ENCODE measurements at places on chromosomes 6 and 20.

GRCh38 chr20:63553251-63553932 is 567 bp upstream of the FNDC11 start:
- peak; percentile 88 for DNase-seq

GRCh38 chr6:41560431-41561192 is 14.4 kb downstream of the FOXP4 start:
- peak; percentile 84 for DNase-seq

DNA sequence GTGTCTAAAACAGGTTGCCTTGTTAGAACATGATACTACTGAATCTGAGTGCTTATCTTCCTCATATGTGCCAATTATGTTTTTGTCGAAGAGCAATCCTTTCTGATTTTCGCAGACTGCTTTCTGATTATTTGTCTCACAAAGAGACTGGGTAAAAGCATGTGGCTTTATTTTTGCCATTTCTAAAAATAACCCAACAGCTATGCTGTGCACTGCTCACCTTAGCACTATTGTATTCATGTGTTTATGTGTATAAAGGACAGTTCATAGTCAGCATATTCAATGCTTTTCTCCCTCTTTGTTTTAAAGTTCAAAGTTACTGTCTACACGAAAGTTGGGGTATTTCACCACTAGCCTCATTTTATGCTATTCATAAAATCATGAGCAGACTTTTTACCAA is 127.0 kb downstream of the SGK1 start:
- no peak for DNase-seq

- no peak for DNase-seq
Observed at GRCh38 chr6:9851006-9851405, 563.9 kb downstream of the TFAP2A start.

GRCh38 chr6:15444081-15444731 is 198.3 kb downstream of the JARID2 start:
- no peak for DNase-seq

- DNase-seq, result no peak
Observed at GRCh38 chr6:41638935-41639808, 904 bp downstream of the MDFI start.

- no peak for DNase-seq
Observed at GRCh38 chr6:47203266-47203937, 106.3 kb downstream of the TNFRSF21 start.

- DNase-seq, result no peak
Observed at GRCh38 chr20:5674176-5674660, 76.0 kb upstream of the SHLD1 start.

GRCh38 chr20:57684808-57685140 is 25.0 kb downstream of the PMEPA1 start:
- DNase-seq, result no peak

GRCh38 chr6:35044145-35044745 is 96.9 kb downstream of the TCP11 start:
- DNase-seq, result no peak

- DNase-seq, result no peak
Observed at GRCh38 chr6:168034537-168034936, 37.1 kb downstream of the KIF25 start.

GRCh38 chr6:148464319-148465010 is 121.8 kb downstream of the SASH1 start:
- DNase-seq, result no peak

GRCh38 chr6:11820821-11821220 is 42.2 kb upstream of the ADTRP start:
- DNase-seq, result no peak

- no peak for DNase-seq
Observed at GRCh38 chr6:12769556-12770256, 53.1 kb downstream of the PHACTR1 start.

- DNase-seq, result no peak
Observed at GRCh38 chr6:1630771-1631217, 21.1 kb downstream of the FOXC1 start.

All from activated gamma-delta T cell (primary cell).